ENCODE measurements at places on chromosomes 1 and 21. TPM values are rescaled to one million over a fixed set of nuclear protein-coding genes. Genes with fewer than 3 reads are reported as not detected.

The DCST2 gene
- total RNA-seq, result 0.05 TPM

The STUM gene
- not detected for total RNA-seq

The RORC gene
- 2.1 TPM for total RNA-seq

The HSF2BP gene
- 2.6 TPM for total RNA-seq

The DUSP12 gene
- total RNA-seq, result 37.9 TPM

The TRIM46 gene
- total RNA-seq, result 5.9 TPM

The LMOD1 gene
- total RNA-seq, result 0.17 TPM

The CACHD1 gene
- total RNA-seq, result 3.3 TPM

The TOR3A gene
- 41.9 TPM for total RNA-seq

The RGS18 gene
- total RNA-seq, result not detected

The PLEKHM2 gene
- 77.7 TPM for total RNA-seq

The FMO1 gene
- total RNA-seq, result 0.87 TPM

The RHCE gene
- total RNA-seq, result 0.15 TPM

The FAM151A gene
- not detected for total RNA-seq

The ABCG1 gene
- total RNA-seq, result 0.85 TPM

The INSRR gene
- total RNA-seq, result not detected

The CCT3 gene
- total RNA-seq, result 499 TPM

The NSL1 gene
- total RNA-seq, result 31.8 TPM

The PARK7 gene
- 245 TPM for total RNA-seq

The ZNF692 gene
- total RNA-seq, result 9.4 TPM

The NOS1AP gene
- not detected for total RNA-seq

The SLC2A5 gene
- total RNA-seq, result 1.6 TPM

The MSH4 gene
- 0.75 TPM for total RNA-seq

The WDR77 gene
- total RNA-seq, result 98.5 TPM

The CRYBG2 gene
- total RNA-seq, result 7.1 TPM

The CYP4X1 gene
- total RNA-seq, result 0.17 TPM

The TSHB gene
- total RNA-seq, result not detected

The FAM110D gene
- total RNA-seq, result not detected

The SMPDL3B gene
- 17.9 TPM for total RNA-seq

The URB1 gene
- total RNA-seq, result 10.6 TPM

The SV2A gene
- 1.7 TPM for total RNA-seq

The DDR2 gene
- total RNA-seq, result 1.2 TPM

The PPIH gene
- total RNA-seq, result 18.9 TPM

The C1orf216 gene
- total RNA-seq, result 15.6 TPM

The JUN gene
- total RNA-seq, result 104 TPM

The SLC45A1 gene
- 0.52 TPM for total RNA-seq

The CLSTN1 gene
- total RNA-seq, result 178 TPM

The TMEM269 gene
- total RNA-seq, result not detected

The NTMT2 gene
- total RNA-seq, result not detected

The OR2G6 gene
- not detected for total RNA-seq

The ANGPTL7 gene
- total RNA-seq, result 6.9 TPM

The ANKRD34A gene
- total RNA-seq, result not detected

The KCNE1 gene
- total RNA-seq, result not detected

The SLC16A4 gene
- total RNA-seq, result 173 TPM

The NPR1 gene
- 39.5 TPM for total RNA-seq
